ENCODE measurements at places on chromosomes 4 and X. TPM values are rescaled to one million over a fixed set of nuclear protein-coding genes. Genes with fewer than 3 reads are reported as not detected.

DNA sequence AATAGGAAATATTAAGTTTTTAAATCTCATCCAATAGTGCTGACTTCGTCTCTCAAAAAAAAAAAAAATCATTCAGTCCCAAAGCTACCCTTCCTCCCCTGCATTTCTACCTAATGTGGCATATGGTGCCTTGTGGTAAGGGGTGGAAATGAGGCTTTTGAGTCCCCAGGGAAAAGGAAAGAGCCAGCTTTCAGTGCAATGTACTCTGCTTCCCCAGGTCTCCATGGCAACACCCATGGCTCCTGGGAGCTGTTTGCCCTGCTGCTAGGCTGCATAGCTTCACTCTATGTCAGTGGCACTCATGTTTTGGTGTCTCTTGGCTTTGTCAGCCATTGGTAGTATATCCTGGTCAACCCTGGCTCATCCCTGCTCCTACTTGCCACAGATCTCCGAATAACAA, 175.9 kb downstream of the SLC39A8 start:
- DNase-seq = no peak

The PAGE5 gene
- polyA plus RNA-seq = not detected

DNA sequence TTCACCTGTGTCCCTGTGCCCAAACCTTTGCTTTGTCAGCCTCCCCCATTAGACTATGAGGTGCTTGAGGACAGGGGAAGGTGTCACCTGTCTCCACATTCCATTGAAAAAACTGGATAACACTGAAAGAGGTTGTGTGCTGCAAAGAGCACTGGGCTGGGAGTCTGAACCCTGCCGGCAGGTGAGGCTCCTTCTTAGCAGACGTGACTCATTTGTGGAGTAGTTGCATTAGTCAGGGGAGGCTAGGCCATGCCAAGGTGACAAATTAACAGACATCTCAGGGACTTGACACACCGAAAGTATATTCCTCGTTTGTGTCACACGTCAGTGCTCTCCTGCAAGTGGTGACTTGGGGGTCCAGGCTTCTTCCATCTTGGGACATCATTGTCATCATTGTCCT, 95.9 kb upstream of the STX18 start:
- DNase-seq = no peak

The ADGRG4 gene
- 0.09 TPM for polyA plus RNA-seq

The PITX2 gene
- polyA plus RNA-seq = 76.0 TPM

DNA sequence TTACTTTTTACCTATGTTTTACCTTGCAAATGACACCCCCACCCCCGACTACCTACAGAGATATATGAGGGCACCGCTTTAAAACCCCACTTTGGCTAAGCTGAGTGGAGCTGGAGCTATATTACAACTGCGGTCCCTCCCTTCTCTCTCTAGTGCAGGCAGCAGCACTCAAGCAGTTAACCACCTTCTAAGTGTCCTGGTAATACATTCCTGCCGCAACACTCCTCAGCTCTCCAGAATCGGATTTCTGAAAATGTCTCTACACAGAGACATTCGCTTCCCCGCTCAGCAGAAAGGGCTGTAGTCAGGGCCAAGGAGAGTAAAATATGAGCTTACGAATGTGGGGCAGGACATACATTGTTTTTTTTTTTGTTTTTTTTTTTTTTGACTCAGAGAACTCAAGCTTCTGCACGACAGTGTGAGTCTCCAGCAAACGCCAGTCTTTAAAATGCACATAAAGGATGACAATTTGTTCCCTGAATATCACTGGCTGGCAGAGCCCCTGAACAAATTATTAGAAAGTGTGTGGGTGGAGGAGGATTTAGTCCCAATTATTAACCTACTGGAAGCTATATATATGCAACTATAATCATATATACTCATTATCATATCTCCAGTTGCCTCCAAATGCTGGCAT, 287.0 kb upstream of the TET2 start:
- DNase-seq = no peak

The GPC3 gene
- polyA plus RNA-seq = 22.1 TPM

GRCh38 chr4:151717909-151718628, 42.7 kb downstream of the GATB start:
- DNase-seq = no peak

The SPANXD gene
- not detected for polyA plus RNA-seq

GRCh38 chrX:40165206-40165605, 67.4 kb upstream of the BCOR start:
- no peak for DNase-seq

The CXCL8 gene
- polyA plus RNA-seq = 1.2 TPM

GRCh38 chr4:62771983-62772557, 1571.9 kb downstream of the ADGRL3 start:
- no peak for DNase-seq

Measured in urinary bladder (tissue), 4 donors.